Right lobe of liver (tissue), 6 donors: ENCODE measurements at places on chromosomes 11 and 22. TPM values are rescaled to one million over a fixed set of nuclear protein-coding genes. Genes with fewer than 3 reads are reported as not detected.

The ZNF214 gene
- total RNA-seq = 0.49 TPM

DNA sequence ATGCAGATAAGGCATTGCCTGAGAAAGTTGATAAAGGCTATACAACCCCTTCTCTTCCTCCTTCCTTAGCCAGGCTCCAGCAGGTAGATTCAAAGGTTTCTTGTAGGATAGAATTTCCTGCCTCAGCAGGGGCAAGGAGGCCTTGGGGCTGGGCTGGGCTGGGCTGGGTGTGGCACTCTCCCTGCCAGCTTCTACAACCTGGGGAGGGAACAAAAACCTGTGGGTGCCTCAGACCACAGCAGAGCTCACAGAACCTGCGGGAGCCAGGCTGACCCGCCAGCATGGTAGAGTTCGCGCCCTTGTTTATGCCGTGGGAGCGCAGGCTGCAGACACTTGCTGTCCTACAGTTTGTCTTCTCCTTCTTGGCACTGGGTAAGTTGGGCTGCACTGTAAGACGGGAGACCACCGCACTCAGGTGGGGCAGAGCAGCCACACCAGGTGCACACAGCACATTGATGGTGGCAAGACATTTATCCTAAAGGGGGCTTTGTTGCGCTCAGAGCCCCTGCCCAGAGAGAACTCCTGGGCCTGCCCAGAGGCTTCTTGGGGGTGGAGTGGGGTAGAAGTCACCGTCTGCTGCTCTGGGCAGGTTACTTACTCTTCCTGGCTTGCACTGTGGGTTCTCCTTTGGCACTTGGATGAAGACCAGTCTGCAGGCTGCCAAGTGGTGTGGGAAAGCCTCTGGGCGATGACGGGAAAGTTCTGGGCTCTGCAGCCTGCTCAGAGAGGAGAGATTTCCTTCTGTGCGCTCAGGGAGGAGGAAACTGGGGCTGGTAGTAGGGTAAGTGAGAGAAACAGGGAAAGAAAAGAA, at the start of gene MOGAT2:
Gene MOGAT2 (plus strand): TSS at position 231 of the 811 bp plus-strand sequence. CDS start 51 bp downstream, at position 282.
- peak within 1 kb of the TSS; percentile 84 for H3K27ac ChIP-seq
- peak; percentile 80 for DNase-seq
- H3K36me3 ChIP-seq = no peaks in the 10 kb centered on the region
- H3K27me3 ChIP-seq = no peaks in the 10 kb centered on the region
- peaks cover 21% of the 10 kb centered on the region for H3K4me1 ChIP-seq

DNA sequence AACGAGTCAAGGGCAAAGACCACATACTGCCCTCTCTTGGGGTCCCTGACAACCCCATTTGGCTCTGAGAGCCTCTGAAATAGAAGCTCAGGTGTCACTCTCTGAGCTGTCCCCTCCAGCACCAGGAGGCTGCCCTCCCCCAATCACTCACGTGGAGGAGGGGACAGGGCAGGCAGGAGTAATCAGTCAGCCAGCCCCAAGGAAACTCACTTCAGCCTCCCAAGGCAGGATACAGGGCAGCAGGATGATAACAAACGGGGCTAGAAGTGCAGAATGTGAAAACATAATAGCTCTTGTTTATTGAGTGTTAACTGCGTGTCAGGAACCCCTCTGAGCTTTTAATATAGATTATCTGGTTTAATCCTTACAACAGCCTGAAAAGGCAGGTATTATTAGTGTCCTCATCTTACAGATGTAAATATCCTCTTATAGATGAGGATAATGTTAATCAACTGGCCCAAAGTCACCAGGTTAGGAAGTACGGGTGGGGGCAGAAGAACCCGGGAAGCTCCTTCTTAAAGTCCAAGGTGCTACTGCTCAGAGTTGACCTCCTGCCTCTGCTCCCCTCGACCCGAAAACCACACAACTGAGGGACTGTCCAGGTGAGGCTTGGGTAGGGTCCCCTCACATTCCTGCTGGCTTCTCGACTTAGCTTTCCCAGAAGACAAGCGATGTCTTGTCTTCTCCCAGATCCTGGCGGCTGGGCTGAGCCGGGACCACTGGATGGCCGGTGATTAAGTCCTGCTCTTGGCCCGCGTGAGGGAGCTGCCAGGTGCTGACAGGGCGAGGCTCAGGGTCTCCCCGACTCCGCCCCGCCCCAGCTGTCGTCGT, 2.7 kb downstream of the CHRM4 start:
- DNase-seq = no peak
- no peak overlapping the region for H3K27ac ChIP-seq
- H3K4me1 ChIP-seq = peaks cover 35% of the 10 kb centered on the region
- H3K36me3 ChIP-seq = no peaks in the 10 kb centered on the region
- peaks cover 7% of the 10 kb centered on the region for H3K27me3 ChIP-seq

The PLEKHB1 gene
- total RNA-seq = 0.42 TPM

- H3K27me3 ChIP-seq = no peaks in the 10 kb centered on the region
- H3K4me1 ChIP-seq = no peaks in the 10 kb centered on the region
- no peak overlapping the region for H3K27ac ChIP-seq
- DNase-seq = no peak
- H3K4me3 ChIP-seq = no peak overlapping the region
These were observed 7.1 kb upstream of the MGAT3 start for GRCh38 chr22:39449708-39450107.

The TMEM121B gene
- 0.05 TPM for total RNA-seq

The SCGB1D2 gene
- total RNA-seq = not detected

DNA sequence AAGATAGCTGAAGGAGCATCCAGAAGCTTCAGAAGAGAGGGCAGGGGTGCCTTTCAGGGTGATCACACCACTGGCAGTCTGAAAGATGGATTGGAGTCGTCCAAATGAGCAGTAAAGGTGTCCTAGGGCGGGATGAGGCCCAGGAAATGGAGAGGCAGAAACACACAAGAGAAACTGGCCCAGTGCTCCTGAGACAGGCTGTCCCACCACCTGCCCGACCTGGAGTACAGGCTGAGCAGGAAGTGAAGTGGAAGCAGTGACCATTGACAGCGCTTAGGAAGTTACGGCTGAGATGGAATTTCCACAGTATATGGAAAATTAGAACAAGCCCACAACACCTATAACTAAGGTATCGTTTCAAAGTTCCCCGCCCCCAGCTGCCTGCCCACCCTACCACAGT, 16.1 kb downstream of the EIF3F start:
- H3K36me3 ChIP-seq = peaks cover 16% of the 10 kb centered on the region
- no peak overlapping the region for H3K4me3 ChIP-seq
- H3K27ac ChIP-seq = no peak overlapping the region
- no peak for DNase-seq
- no peaks in the 10 kb centered on the region for H3K4me1 ChIP-seq

The LMO2 gene
- total RNA-seq = 3.6 TPM

The PKDREJ gene
- not detected for total RNA-seq

GRCh38 chr11:83241291-83241946, 44.7 kb downstream of the CCDC90B start:
- H3K27me3 ChIP-seq = no peaks in the 10 kb centered on the region
- no peaks in the 10 kb centered on the region for H3K4me1 ChIP-seq
- no peaks in the 10 kb centered on the region for H3K36me3 ChIP-seq
- no peak overlapping the region for H3K4me3 ChIP-seq
- H3K27ac ChIP-seq = no peak overlapping the region

The OR52A1 gene
- not detected for total RNA-seq

DNA sequence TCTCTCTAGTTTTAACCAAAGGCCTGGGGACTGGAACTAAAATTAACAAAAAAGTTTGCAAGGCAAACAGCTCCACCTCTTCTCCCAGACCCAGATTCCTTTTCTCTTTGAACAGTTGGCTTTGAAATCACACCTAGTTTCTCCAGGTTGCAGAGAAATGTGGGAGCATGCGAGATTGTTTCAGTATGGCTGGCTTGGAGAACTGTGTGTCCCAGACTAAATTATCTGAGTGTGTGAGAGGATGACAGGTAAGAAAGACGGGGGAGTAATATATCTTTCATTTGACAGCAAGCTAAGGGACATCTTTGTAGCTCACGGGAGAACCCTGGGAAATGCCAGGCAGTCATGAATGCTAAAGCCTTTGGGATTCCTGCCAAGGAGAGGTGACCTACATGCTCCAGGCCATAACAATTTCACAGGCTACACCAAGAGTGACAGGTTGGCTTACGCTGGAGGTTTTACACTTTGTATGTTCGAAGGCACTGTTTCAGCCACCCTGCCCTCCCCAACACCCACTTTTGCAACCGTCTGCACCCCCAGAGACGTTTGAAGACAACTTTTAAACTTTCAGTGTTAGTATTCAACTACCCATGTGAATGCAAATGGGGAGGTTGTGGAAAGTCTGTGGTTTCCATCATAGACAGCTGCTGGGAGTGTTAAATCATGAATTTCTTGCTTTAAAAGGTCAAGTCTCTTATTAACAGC, 109.3 kb upstream of the SNX19 start:
- H3K27me3 ChIP-seq = no peaks in the 10 kb centered on the region
- no peak overlapping the region for H3K4me3 ChIP-seq
- H3K36me3 ChIP-seq = no peaks in the 10 kb centered on the region
- H3K4me1 ChIP-seq = no peaks in the 10 kb centered on the region
- no peak overlapping the region for H3K27ac ChIP-seq

The CRY2 gene
- total RNA-seq = 104 TPM

DNA sequence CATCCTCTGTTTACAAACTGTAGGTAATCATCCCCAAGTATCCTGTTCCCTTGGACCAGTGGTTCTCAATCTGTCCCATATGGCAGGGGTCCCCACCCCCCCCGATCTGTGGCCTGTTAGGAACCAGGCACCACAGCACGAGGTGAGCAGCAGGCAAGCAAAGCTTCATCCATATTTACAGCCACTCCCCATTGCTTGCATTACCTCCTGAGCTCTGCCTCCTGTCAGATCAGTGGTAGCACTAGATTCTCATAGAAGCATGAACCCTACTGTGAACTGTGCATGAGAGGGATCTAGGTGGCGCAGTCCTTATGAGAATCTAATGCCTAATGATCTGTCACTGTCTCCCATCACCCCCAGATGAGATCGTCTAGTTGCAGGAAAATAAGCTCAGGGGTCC, 33.4 kb upstream of the EIF3M start:
- no peaks in the 10 kb centered on the region for H3K27me3 ChIP-seq
- H3K27ac ChIP-seq = no peak overlapping the region
- no peaks in the 10 kb centered on the region for H3K36me3 ChIP-seq
- DNase-seq = no peak
- H3K4me3 ChIP-seq = no peak overlapping the region

The CFAP300 gene
- not detected for total RNA-seq

- no peak overlapping the region for H3K27ac ChIP-seq
- no peaks in the 10 kb centered on the region for H3K36me3 ChIP-seq
- H3K27me3 ChIP-seq = no peaks in the 10 kb centered on the region
- DNase-seq = no peak
- H3K4me1 ChIP-seq = no peaks in the 10 kb centered on the region
These were observed 3.4 kb downstream of the ABCC8 start for GRCh38 chr11:17473071-17473744.

- H3K36me3 ChIP-seq = no peaks in the 10 kb centered on the region
- peaks cover 41% of the 10 kb centered on the region for H3K4me1 ChIP-seq
- H3K27me3 ChIP-seq = no peaks in the 10 kb centered on the region
- H3K4me3 ChIP-seq = no peak overlapping the region
- H3K27ac ChIP-seq = no peak overlapping the region
- DNase-seq = no peak
These were observed 65.1 kb downstream of the SLC22A12 start for GRCh38 chr11:64655941-64656601.

DNA sequence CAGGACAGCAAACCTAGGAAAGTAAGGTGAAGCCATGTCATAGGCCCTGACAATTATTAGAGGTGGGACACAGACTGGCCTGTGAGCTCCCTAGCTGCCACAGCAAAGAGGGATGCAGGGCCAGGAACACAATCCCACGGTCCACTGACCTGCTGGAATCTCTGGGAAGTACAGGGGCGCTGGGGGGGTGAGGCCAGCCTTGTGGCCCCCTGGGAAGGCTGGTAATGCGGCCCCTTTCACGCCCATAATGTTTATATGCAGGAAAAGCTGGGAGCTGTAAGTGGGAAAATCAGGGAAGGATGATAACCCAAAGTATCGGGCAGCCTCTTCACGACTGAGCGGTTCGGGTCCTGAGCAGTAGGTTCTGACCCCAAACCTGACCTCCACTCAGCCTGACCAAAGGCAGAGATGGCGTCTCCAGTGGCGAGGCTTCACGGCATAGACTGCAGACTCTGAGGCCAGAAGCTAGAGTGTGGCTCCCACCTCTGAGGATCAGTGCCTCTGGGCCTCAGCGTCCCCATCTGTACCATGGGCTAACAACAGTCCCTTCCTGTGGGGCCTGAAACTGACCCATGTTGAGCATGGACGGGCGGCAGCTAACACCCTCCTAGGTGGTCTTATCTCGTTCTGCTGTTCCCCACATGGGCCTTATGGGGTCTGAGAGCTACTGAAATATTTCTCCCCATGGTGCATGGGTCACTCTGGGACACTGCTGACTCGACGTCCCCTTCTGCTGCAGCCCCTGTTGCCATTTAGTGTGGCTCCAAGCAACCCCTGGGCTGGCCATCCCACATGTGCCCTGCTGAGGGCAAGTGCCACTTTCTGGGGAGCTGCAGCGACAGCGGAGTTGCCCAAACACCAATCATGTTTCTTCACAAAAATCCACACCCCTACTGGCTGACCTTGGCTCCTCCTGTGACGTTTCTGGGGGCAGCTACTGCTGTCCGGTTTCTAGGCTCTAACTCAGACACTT, 101.8 kb downstream of the PHF21B start:
- no peak overlapping the region for H3K4me3 ChIP-seq
- no peak overlapping the region for H3K27ac ChIP-seq
- H3K27me3 ChIP-seq = no peaks in the 10 kb centered on the region

The KLHL22 gene
- total RNA-seq = 9.4 TPM

The CECR2 gene
- 6.2 TPM for total RNA-seq

DNA sequence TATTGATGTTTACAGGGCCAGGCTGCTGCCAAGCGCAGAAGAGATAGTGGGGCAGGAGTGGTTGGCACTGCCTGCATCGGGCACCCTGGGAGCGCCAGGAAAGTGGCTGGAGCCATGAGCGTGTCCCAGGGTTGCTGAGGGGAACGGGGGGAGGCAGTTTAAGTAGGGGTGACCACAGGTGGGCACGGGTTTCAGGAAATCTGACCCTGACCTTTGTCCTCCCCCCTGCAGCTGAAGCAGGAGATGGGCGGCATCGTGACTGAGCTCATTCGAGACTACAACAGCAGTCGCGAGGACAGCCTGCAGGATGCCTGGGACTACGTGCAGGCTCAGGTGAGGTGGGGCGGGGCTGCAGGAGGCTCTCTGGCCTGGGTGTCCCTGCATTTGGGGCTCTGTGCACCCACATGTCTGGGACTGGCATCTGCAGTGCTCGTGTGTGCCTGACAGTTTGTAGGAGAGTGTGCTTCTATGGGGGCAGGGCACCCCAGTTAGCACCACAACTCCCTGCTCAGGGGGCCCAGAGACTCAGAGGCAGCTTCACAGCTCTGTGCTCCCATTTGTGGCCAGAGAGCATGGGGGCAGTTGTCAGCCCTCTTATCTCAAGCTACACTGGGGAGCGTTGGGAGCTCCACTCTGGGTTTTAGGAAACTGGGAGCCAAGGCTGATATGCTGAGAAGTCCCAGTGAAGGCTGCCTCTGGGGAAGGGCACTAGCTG, 49.7 kb downstream of the CD82 start:
- no peaks in the 10 kb centered on the region for H3K36me3 ChIP-seq
- H3K4me3 ChIP-seq = no peak overlapping the region
- no peaks in the 10 kb centered on the region for H3K4me1 ChIP-seq
- H3K27me3 ChIP-seq = no peaks in the 10 kb centered on the region
- DNase-seq = peak; percentile 65

The DRD4 gene
- total RNA-seq = not detected

The NCAPH2 gene
- 13.9 TPM for total RNA-seq

- no peaks in the 10 kb centered on the region for H3K36me3 ChIP-seq
- H3K27me3 ChIP-seq = no peaks in the 10 kb centered on the region
- no peak for DNase-seq
- no peak overlapping the region for H3K27ac ChIP-seq
These were observed 183.2 kb downstream of the GRIK4 start for GRCh38 chr11:120694726-120695125.

- H3K36me3 ChIP-seq = no peaks in the 10 kb centered on the region
- no peaks in the 10 kb centered on the region for H3K27me3 ChIP-seq
- H3K27ac ChIP-seq = peak overlapping the region; percentile 53
- no peak for DNase-seq
- H3K4me3 ChIP-seq = peak overlapping the region; percentile 74
These were observed 411 bp downstream of the PPP6R2 start for GRCh38 chr22:50343541-50343935.
